ENCODE measurements at places on chromosomes 7 and 10.

DNA sequence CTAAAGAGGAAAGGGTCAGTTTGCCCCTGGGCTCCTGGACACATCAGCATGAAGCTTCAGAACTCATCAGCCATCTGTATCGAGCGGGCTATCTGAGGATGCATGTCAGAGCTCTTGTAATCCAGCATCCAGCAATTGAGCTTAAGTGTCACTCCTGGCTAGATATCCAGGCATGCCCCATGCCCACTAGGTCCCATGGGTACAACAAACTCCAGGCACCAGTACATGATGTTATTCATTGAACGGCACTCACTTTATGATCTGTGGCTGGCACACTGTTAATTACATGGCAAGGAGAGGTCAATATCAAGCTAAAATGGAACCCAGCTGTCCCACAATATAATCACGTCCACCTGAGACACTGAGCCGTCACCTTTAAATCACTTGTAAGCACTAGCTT is 274.2 kb downstream of the ELMO1 start:
- no peak for DNase-seq

DNA sequence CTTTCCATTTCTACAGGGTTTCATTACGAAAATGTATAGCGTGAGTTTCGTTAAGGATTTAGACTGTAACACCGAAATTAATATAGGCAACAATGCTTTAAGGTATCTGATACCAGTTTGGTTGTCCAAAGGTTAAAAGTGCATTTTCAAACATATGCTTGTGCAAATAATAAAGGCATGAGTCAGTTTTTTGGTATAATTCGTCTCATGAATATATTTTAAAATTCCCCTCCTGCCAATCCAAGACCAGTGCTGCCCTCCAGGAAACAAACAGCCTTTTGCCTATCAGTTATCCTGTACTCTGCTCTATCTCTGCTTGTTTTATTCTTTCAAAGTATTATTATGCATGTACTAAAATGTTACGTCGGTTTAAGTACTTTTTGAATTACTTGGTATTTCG is 2.0 kb downstream of the LCOR start:
- no peak for DNase-seq

GRCh38 chr7:1253681-1254181 is 21.1 kb downstream of the UNCX start:
- no peak for DNase-seq

- DNase-seq = peak; percentile 42
These were observed 80.3 kb upstream of the FAM171A1 start for GRCh38 chr10:15451137-15452094.

GRCh38 chr7:29958667-29959358 is 30.8 kb downstream of the SCRN1 start:
- no peak for DNase-seq

DNA sequence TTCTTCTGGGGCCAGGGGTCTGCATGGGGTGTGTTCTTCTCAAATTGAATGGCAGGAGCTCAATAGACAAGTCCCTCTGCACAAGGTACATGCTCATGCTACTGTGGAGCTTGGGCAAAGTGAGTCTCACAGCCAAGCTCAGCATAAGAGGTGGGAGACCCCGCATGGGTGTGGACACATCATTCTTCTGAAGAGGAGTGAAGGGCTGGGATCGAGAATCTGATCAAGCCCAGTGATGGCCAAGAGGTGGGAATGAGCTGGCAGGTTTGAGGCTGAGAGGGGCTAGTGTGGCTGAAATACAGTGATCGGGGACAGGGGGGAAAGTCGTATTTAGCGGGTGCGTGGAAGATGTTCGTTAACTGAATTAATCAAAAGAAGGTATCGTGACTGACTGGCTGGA is 32.6 kb downstream of the CDH23 start:
- no peak for DNase-seq

DNA sequence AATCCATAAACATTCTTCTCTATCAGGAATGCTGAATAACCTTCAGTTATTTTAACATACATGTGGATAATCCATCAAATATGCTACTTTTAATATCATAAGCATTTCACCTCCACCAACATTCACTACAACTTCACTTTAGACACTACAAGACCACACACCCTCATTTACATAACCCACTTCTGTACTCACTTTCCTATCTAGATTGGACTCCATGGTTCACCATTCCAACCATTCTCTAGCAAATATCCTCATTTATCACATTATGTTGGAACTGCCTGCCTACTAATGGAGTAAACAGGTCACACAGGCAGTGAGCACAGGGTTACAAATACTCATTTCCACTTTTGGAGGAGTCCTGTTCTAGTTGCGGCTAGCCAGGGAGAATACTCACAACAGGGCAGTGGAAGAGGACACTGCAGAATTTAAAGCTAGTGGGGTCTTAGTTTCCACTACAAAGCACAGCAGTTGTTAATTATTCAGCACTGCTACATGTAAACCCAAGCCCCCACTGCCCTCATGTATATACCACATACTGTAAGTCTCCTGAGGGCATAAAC is 18.4 kb downstream of the SNX13 start:
- no peak for DNase-seq

DNA sequence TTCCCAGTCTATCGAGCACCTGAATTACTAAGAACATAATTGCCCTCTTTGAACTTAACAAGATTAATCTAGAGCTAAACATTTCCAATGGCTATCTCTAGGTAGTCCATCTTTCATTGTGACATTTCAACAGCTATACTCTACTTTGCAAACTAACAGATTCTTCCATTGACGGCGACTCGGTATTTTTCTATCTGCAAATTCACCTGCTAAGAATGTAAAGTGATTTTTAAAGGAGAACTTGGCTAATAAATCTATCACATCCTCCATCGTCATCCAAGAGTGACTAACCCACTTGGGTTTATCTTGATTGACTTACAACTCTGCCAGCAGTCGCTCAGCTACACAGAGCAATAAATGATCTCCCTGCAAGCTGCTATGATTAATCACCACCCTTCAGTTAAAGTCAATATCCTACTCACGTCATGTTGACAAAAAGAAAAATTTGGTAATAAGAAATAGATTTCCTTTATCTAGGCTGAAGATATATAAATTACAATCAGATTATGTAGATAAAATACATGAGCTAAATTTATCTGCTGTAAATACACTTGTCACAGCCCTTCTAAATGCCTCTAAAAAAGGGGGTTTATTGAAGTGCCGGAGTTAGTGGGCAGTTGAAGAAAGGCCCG is 99.5 kb downstream of the SFMBT2 start:
- no peak for DNase-seq

DNA sequence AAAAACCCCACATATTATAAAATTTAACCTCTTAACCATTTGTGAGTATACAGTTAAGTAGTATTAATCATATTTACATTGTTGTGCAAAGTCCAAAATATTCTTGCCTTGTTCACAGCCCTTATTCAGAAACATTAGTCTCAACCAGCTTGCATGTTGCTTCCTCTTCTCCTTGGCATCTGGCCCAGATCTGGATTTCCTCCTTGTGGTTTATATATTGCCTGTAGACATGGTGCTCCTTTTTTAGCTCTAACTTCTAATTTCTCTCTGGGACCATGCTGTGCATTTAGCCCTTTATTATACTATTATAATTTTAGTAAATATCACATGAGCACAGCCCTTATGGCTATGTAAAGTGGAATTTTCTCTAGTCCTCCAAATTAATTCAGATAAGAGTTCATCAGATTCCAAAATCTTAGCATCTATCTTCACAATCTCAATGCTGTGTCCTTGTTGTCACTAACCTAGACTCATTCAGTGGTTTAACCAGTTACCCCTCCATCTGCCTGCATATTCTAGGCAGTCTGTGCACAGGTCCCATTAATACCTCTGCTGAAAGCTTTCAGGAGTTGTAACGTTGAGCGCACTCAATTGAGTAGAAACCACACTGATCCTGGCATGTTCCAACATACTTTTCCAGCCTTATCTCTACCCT is 7.9 kb downstream of the CPED1 start:
- DNase-seq = peak; percentile 34

DNA sequence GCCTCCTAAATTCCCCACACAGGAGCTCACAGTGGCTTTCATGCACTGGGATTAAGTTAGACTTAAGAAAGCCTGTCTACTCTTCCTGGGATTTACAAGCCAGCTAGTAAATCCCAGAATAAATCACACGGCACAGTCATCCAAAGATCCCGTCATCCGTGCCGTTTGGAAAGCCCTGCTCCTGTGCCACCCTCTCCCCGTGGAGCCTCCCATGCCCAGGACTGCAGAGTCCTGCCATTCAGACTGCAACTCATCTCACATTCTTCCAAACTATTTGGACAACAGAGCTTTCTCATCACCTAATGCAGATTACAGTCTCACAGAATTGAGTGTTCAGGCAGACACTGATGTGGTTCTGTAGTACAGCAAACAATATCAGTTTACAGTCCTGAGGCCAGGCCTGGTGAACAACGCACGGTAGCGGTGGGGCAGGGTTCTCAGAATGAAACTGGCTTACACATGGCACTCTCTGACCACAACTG is 166.5 kb downstream of the EGFR start:
- DNase-seq = no peak

GRCh38 chr10:95559471-95559870 is 1.7 kb downstream of the SORBS1 start:
- no peak for DNase-seq

DNA sequence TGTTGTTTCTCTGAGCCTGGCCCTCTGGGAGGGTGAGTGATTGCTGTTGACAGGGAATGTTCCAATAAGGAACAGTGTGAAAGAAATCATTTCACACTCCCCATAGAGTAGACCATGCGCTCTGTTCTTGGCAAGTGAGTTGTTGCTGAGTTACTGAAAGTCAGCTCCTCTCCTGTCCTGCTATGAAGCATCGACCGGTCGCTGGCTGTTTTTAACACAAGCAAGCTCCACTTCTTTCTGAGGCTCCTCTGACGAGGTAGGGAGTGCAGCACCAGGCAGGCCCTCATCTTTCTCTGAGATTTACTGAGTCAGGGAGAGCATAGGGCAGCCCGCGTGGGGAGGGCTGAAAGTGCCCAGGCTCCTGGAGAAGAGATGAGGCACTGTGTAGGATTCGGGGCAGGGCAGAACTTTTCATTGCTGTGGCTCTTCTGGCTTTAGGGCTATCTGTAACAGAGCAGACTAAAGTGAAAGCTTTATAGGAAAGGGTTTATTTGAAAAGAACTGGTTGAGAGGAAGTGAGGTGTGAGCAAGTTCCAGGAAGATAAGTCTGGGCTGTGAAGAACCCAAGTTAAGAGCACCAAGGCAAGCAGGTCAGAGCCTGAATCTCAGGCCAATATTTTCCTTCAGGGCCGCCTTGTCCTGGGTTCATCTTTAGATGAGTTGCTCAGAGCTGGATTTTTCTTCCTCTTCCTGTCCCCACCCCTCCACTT is 332.2 kb downstream of the CCSER2 start:
- DNase-seq = no peak

- no peak for DNase-seq
These were observed 77.6 kb downstream of the BICC1 start for GRCh38 chr10:58590152-58590840.

DNA sequence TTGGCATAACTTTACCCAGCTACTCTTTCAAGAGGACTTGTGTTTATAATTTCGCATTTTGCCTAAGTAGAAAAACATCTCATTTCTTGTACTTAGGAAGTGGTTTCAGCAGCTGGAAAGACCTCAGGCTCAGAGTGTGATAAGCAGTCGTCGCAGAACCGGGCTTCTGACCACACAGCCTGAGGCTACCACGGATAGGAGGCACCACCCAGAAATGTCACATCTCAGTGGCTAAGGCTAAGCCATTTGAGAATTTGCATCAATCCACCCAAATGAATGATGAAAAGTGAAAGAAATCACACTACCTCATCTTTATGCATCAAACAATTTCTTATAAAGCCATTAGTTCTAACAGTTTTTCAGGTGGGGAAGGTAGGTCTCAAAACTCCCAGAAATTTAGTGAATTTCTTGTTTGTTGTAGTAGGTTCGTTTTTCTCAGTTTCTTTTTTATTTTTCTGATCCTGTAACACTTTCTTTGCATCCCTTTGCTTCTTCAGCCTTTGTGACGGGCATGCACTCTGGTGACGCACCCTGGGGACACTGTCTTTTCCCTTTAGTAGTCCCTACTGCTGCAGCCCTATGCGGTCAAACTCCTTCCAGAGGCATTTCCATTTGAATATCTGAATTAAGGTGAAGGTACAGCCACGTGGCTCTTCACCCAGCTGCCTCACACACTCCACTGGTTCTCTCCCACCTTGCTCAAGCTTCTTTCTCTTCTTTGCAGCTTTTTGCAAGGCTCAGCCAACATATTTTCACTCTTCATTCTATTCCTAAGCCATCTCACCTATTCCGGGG is 68.5 kb downstream of the MAP3K8 start:
- peak; percentile 58 for DNase-seq

- no peak for DNase-seq
These were observed 255.3 kb downstream of the ELFN1 start for GRCh38 chr7:1925349-1925748.

GRCh38 chr7:159311172-159311494 is 166.5 kb upstream of the VIPR2 start:
- no peak for DNase-seq

DNA sequence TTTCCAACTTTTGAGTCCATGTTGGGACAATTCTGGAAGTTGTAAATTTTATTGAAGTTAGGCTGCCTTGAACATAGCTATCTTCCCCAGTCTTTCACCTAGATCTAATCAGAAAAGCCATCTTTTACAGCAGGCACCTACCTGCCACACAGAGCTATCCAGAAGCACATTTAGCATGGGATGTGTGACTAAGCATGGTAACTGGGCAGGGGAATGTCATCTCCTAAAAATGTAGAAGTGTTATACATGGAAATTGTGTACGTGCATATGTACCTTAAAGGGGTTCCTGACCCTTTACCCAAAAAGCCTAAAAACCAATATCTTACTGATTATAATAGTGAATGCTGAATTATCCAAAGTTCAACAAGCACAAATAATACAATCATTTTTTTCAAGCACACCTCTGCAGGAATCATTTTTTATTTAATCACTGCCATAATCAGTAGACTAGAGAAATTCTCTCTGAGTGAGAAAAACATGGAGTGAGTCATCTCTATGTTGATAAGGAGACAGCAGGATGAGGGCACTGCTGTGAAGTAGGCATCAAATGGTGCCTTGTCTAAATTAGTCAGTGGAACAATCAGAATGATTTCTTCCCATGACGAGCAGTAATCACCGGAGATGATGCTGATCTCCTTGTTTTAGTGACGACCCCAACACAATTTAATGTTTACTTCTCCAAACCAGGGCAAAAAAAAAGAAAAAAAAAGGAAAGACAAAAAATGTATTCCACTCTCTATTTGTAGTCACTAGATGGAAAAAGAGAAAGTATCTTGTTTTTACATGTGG is 75.9 kb downstream of the SORBS1 start:
- DNase-seq = no peak

GRCh38 chr7:12234334-12234865 is 23.3 kb downstream of the TMEM106B start:
- no peak for DNase-seq

- no peak for DNase-seq
These were observed 148.9 kb downstream of the PRKCQ start for GRCh38 chr10:6431186-6431585.

GRCh38 chr10:48634198-48634983 is 29.5 kb upstream of the ARHGAP22 start:
- DNase-seq = no peak

- peak; percentile 7 for DNase-seq
These were observed 166.4 kb downstream of the C7orf25 start for GRCh38 chr7:42745357-42746059.

Data from CMK (cell line).